Left ventricle myocardium superior (tissue), 1 donor: ENCODE measurements at places on chromosomes 7 and 10. TPM values are rescaled to one million over a fixed set of nuclear protein-coding genes. Genes with fewer than 3 reads are reported as not detected.

Gene IQCE
- 11.9 TPM for total RNA-seq

Gene ADARB2
- 0.22 TPM for total RNA-seq

Gene PCDH15
- total RNA-seq: 0.25 TPM

Gene ZNF3
- 15.6 TPM for total RNA-seq

Gene TPST1
- 6.0 TPM for total RNA-seq

Gene BMPER
- total RNA-seq: 0.59 TPM

Gene BAMBI
- 12.5 TPM for total RNA-seq

Gene UBTD1
- total RNA-seq: 28.1 TPM

Gene BET1
- total RNA-seq: 14.6 TPM

Gene ASB15
- total RNA-seq: 96.2 TPM

Gene ZNF117
- total RNA-seq: 2.8 TPM

Gene FAM25G
- total RNA-seq: not detected

Gene RAB18
- 124 TPM for total RNA-seq

Gene GPR158
- not detected for total RNA-seq

Gene CHAT
- total RNA-seq: not detected

DNA sequence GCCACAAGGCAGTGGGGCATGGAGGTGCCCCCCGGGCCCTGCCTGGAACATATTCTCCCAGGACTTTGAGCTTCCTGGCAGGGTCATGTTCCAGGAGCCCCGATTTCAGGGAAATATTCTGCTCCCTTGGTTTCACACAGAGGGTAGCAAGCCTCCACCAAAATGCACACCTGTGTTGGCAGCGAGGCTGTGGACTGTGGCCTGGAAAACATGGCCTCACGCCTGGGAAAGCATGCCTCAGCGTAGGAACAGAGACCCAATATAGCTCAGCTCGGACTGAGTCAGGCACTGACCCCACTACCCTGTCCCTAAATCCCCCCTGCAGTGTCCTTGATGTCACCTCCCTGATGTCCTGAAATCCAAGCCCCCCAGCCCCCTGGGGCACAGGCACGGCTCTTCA is 92.0 kb downstream of the KCNMA1 start:
- no peak for DNase-seq

- no peak for DNase-seq
Observed at GRCh38 chr7:92461027-92462003, 14.0 kb downstream of the GATAD1 start.

- no peak for DNase-seq
Observed at GRCh38 chr7:41383596-41383995, 319.3 kb downstream of the INHBA start.

DNA sequence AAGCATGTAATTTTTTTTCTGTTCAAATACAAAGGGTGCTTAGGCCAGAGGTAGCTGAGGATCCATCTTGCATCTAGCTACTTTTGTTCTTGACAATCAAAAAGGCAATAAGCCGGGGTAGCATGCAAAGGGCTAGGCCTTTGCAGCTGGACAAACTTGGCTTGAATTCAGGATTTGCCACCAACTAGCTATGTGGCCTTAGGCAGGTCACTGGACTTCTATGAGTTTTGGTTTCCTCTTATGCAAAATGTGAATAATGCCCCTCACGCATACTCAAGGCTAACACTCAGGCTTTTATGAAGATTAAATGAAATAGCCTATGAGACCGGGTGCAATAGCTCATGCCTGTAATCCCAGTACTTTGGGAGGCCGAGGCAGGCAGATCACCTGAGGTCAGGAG is 19.3 kb downstream of the GFRA1 start:
- no peak for DNase-seq

- DNase-seq: no peak
Observed at GRCh38 chr7:127383123-127383835, 9.2 kb downstream of the ZNF800 start.

GRCh38 chr7:110929480-110930249 is 161.3 kb upstream of the LRRN3 start:
- DNase-seq: no peak

DNA sequence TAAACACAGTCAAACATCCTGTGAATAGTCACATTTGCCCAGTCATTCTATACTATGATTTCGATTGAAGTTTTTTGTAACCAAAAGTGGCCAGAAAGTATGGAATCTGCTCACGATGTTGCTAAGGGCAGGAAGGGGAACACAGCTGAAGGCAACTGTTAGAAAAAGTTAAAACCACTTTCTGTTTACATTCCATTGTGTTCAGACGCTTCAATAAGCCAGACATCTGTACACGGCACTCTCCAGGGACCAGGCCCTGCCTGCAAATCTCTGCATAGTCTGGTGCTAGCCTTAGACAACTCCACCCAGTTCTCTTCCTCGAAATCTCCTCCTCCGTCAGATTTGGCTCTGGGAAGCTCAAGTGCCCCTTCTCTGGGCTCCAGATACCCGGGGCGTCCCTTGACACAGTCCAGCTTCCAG is 17.1 kb upstream of the TMEM120A start:
- peak; percentile 74 for DNase-seq

- no peak for DNase-seq
Observed at GRCh38 chr10:49478819-49479218, 60.1 kb downstream of the ERCC6 start.

DNA sequence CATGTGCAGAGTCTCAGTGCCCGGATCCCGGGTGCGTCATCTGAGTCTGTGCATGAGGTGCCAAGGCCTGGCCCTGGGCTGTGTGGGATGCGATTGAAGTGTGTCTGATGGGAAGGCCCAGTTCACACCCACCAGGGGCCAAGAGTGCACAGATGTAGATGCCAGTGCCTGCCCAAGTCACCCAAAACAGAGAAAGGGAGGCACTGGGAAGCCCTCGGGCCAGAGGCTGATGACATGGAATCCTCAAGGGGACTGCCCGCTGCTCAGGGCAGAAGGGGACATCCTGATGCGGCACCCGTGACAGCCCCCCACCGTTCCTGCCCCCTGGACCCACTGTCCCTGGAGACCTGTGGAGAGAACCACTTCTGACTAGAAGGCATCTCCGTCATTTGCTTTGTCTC is 72.2 kb upstream of the ZNF479 start:
- no peak for DNase-seq

GRCh38 chr10:129841071-129841470 is 123.0 kb downstream of the EBF3 start:
- DNase-seq: no peak

DNA sequence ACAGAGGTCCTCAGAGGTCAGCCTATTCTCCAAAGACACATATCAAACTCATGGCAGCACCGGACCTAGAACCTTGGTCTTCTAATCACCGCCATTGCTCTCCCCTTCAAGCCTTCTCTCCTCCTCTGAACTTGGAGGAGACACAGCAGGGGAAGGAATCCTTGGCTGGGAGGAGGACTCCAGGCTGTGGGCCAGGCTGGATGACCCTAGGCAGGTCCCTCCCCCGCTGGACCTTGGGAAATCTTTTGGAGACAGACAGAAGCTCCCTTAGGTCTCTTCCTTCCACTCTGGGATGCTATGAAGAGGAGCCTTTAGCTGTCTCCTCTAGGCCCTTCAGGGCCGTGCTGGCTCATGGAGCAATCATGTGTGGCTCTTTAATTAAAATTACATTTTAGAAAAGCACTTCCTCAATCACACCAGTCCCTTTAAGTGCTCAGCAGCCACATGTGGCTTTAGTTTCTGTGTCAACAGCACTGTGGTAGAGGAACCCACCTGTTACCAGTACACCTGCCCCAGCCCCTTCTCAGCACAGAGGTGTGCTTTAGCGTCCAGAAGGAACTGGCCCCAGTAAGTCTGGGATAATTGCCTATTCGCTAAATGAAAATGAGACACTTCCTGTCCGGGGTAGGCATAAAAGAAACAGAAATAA is 238.2 kb downstream of the CELF2 start:
- peak; percentile 70 for DNase-seq

- DNase-seq: no peak
Observed at GRCh38 chr7:100016215-100016901, 962 bp downstream of the ZKSCAN1 start.

GRCh38 chr10:59857921-59858320 is 48.4 kb downstream of the CCDC6 start:
- DNase-seq: no peak

GRCh38 chr10:12984165-12984747 is 17.3 kb downstream of the CCDC3 start:
- no peak for DNase-seq
